ENCODE measurements at places on chromosomes 4 and X. TPM values are rescaled to one million over a fixed set of nuclear protein-coding genes. Genes with fewer than 3 reads are reported as not detected.

MAGEA2B gene
- not detected for total RNA-seq

MAP9 gene
- total RNA-seq = 31.5 TPM

YY2 gene
- total RNA-seq = 4.1 TPM

ASMTL gene
- total RNA-seq = 29.4 TPM

REELD1 gene
- 0.60 TPM for total RNA-seq

PRIMPOL gene
- total RNA-seq = 43.4 TPM

TMEM47 gene
- total RNA-seq = 16.7 TPM

FHDC1 gene
- 27.2 TPM for total RNA-seq

WNK3 gene
- 1.4 TPM for total RNA-seq

TCP11X2 gene
- 1.7 TPM for total RNA-seq

EPGN gene
- total RNA-seq = 0.98 TPM

GRCh38 chr4:19438233-19438632, 813.5 kb upstream of the SLIT2 start:
- no peak overlapping the region for H3K27ac ChIP-seq
- no peaks in the 10 kb centered on the region for H3K27me3 ChIP-seq
- no peaks in the 10 kb centered on the region for H3K4me1 ChIP-seq
- no peak for DNase-seq

DNA sequence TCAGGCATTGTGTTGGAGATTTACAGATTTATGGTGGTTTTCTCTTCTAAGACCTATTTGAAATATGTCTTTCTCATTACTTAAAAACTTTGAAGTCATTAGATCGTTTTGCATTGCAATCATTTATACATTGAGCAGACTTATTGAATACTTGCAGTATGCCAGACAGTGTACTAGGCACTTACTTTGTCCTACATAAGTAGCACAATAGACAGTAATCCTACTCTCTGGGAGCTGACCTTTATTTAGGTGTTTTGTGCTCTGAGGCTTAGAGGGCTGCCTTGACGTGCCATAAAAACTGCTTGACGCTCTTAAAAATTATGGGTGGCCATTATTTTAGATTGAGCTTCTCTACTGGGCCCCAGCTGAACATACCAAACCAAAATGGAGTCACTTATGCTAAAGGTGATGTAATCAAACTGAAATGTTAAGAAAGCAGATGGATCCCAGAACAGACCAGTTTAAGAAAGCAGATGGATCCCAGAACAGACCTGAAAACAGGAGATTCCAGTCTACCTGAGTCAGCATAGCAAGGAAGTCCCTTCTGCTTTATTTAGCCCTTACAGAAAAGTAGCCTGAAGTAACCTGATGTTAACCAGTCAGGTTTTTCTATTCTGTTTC, 42.4 kb downstream of the PTTG2 start:
- no peaks in the 10 kb centered on the region for H3K36me3 ChIP-seq
- no peaks in the 10 kb centered on the region for H3K27me3 ChIP-seq
- H3K4me1 ChIP-seq = no peaks in the 10 kb centered on the region
- no peak overlapping the region for H3K27ac ChIP-seq

DNA sequence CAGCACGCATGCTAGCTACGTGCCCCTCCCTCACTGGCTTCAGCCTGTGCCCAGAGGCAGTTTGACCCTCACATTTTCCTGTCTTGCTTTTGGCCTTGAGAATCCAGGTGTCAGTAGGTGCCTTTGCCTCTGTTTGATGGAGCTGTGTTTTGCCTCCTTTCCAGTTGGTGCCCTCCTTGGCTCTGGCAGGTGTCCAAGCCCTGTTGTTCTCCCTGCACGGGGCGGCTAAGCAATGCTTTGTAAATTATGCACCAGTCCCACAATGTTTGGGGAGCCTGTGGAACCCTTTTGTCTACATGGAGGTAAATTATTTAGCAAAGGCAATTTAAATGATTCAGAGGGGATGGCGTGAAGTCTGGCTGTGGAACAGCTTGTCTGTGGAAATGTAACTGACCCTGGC, 202.9 kb upstream of the BOD1L1 start:
- DNase-seq = no peak
- H3K36me3 ChIP-seq = no peaks in the 10 kb centered on the region
- no peaks in the 10 kb centered on the region for H3K27me3 ChIP-seq
- no peaks in the 10 kb centered on the region for H3K4me1 ChIP-seq
- H3K27ac ChIP-seq = no peak overlapping the region
- no peak overlapping the region for H3K4me3 ChIP-seq

GRCh38 chrX:2696698-2697215, 5.7 kb downstream of the CD99 start:
- no peak overlapping the region for H3K4me3 ChIP-seq
- no peaks in the 10 kb centered on the region for H3K27me3 ChIP-seq
- no peak for DNase-seq
- H3K36me3 ChIP-seq = no peaks in the 10 kb centered on the region
- H3K27ac ChIP-seq = peak overlapping the region; percentile 74
- H3K4me1 ChIP-seq = peaks cover 61% of the 10 kb centered on the region

DNA sequence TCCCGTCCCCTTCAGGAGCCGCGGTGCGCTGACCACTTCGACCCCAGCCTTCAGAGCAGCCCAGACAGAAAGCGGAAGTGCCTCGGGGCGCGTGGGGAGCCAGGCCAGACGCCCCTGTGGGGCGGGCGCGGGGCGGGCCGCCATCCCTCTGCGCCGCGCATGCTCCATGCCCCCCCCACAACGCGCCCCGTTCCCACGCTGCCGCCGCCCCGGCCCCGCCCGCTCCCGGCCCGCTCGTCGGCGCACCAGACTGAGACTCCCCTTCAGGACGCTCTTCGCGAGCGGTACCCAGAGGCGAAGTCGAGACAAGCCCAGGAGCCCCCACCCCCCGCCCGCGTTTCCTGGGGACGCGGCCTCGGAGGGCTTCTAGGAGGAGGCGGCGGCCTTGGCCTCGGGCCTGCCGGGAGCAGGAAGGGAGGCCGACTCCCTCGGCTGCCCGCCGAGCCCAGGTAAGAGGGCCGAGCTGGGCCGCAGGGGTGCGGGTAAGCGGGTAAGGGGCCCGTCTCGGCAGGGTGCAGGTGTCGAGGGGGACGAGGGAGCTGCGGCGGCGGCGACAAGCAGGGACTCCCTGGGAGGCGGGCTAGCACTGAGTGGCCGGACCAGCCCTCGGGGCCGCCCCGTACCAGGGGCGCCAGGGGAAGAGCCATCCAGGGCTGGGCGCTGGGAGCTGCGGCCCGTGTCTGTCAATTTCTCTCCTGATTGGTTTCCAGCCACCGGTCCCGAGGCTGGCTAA, at the start of gene ZFP92:
Gene ZFP92, plus strand, starts transcription at position 218 of the 733 bp plus-strand sequence. CDS start 6,851 bp downstream, outside the sequence.
- H3K36me3 ChIP-seq = no peaks in the 10 kb centered on the region
- no peak within 1 kb of the TSS for H3K27ac ChIP-seq
- H3K4me1 ChIP-seq = no peaks in the 10 kb centered on the region
- peak; percentile 29 for DNase-seq

GRCh38 chr4:115213716-115214115, 100.3 kb upstream of the NDST4 start:
- no peaks in the 10 kb centered on the region for H3K36me3 ChIP-seq
- H3K27ac ChIP-seq = no peak overlapping the region
- peaks cover 2% of the 10 kb centered on the region for H3K27me3 ChIP-seq
- H3K4me3 ChIP-seq = no peak overlapping the region
- no peak for DNase-seq

DNA sequence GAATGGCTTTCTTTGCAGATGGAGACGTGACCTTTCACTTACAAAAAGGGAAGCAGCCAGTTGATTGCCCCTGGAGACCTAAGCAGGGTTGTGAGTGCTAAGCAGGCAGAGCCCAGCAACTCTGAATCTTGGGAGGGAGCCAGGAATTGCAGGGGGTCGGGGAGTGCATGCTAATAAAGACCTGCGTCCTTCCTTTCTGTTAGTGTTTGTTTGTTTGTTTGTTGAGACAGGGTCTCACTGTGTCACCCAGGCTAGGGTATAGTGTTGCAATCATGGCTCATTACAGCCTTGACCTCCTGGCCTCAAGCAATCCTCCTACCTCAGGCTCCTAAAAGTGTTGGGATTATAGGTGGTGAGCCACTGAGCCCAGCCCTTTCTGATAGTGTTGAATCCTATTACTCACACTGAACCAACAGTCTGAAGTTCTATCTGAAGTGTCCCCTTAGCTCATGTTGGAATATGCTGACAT, 137.4 kb downstream of the CEP135 start:
- no peak overlapping the region for H3K4me3 ChIP-seq
- DNase-seq = peak; percentile 26
- no peaks in the 10 kb centered on the region for H3K36me3 ChIP-seq
- H3K27ac ChIP-seq = no peak overlapping the region
- no peaks in the 10 kb centered on the region for H3K4me1 ChIP-seq

DNA sequence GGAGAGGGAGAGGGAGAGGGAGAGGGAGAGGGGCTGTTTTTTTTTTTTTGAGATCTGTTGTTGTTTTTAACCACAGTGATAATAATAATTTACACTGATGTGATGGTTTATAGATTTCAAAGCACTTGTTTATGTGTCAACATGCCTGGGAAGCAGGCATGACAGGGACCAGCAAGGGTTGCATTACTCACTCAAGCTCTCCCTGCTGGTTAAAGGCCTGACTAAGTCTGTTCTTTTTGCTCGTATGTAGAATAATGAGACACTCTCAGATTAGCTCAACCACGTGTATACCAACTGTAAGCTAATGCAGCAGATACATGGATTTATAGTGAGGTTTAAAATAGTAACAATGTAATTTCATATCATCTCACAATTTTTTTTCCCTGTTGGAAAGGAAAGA, 134.6 kb upstream of the BOD1L1 start:
- DNase-seq = no peak
- no peaks in the 10 kb centered on the region for H3K27me3 ChIP-seq
- H3K36me3 ChIP-seq = no peaks in the 10 kb centered on the region
- H3K27ac ChIP-seq = no peak overlapping the region
- H3K4me3 ChIP-seq = no peak overlapping the region

- H3K4me3 ChIP-seq = no peak overlapping the region
- DNase-seq = peak; percentile 10
- no peaks in the 10 kb centered on the region for H3K27me3 ChIP-seq
These were observed 26.2 kb downstream of the LIN54 start for GRCh38 chr4:82984459-82984858.

DNA sequence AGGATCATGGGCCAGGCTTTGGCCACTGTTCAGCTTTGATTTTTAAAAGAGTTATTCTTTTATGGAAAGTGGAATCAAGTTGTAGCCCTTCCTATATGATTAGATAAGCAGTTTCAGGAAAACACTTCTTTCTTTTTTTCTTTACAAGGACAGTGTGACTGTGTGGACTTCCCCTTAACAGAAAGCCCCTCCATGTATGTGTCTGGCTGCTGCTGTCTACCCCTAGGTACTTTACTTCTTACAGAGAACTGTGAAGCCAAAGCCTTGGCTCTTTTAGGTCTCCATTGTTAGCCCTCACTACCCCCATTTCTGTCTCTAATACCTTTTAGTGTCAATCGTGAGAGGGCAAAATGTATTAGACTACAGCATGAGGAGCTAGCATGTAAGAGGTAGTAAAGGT, 19.1 kb downstream of the VSIG1 start:
- no peaks in the 10 kb centered on the region for H3K36me3 ChIP-seq
- H3K27me3 ChIP-seq = peaks cover 5% of the 10 kb centered on the region
- no peaks in the 10 kb centered on the region for H3K4me1 ChIP-seq

- no peak overlapping the region for H3K4me3 ChIP-seq
- H3K27ac ChIP-seq = no peak overlapping the region
- no peaks in the 10 kb centered on the region for H3K4me1 ChIP-seq
- H3K36me3 ChIP-seq = no peaks in the 10 kb centered on the region
- H3K27me3 ChIP-seq = no peaks in the 10 kb centered on the region
These were observed 19.0 kb upstream of the MAML3 start for GRCh38 chr4:140172960-140173359.

DNA sequence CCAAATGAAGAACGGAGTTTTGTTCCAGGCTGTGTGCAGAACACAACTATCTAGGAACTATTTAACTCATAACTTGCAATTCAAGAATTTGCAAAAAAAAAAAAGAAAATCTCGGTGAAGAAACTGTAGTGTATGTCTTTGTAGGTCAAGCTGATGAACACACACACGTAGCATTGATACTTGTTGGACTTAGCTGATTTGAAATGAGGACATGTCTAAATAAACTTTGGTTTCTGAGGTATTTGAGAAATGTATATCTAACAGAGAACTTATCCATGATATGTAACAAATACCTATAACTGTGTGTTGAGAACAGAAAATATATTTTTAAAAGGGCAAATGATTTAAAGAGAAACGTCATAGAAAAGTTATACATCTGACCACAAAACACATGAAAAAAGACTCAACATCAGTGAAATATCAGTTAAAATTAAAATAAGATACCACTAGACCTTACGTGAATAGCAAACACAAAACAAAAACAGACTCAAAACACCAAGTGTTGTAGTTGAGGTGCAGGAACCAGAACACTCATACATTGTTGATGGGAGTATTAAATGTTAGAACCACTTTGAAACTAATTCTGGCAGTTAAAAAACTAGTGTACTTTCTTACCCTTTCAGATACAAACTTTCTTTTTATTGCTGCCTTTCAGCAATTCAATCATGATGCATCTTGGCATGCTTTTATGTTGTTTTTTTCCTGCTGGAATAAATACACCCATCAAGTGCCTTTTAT, 1535.8 kb upstream of the PCDH10 start:
- no peak overlapping the region for H3K27ac ChIP-seq
- H3K36me3 ChIP-seq = no peaks in the 10 kb centered on the region
- H3K4me3 ChIP-seq = no peak overlapping the region
- DNase-seq = no peak
- no peaks in the 10 kb centered on the region for H3K4me1 ChIP-seq

GRCh38 chr4:130478406-130478805, 1382.5 kb downstream of the C4orf33 start:
- no peaks in the 10 kb centered on the region for H3K4me1 ChIP-seq
- H3K36me3 ChIP-seq = no peaks in the 10 kb centered on the region
- no peak overlapping the region for H3K27ac ChIP-seq
- no peak overlapping the region for H3K4me3 ChIP-seq
- peak; percentile 59 for DNase-seq

DNA sequence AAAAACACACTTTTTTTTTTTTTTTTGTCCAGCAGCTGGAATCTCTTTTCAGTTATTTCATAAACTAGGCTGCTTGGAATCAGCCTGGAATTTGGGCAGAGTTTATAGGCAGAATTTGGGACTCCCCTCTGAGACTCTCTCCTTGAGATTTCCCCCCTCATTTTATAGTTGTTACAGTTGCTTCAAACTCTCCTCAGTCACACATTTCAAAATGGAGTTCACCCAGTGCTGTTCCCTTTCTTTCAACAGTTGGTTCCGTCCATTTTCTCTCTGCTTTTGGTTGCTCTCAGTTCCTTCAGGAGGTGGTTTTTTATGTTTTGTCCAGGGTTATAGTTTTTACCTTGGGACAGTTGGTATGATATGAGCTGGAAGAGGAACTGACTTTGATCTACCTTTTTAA, 27.5 kb downstream of the NSD2 start:
- H3K4me1 ChIP-seq = peaks cover 4% of the 10 kb centered on the region
- H3K27ac ChIP-seq = no peak overlapping the region
- peaks cover 2% of the 10 kb centered on the region for H3K36me3 ChIP-seq
- peak; percentile 22 for DNase-seq

DNA sequence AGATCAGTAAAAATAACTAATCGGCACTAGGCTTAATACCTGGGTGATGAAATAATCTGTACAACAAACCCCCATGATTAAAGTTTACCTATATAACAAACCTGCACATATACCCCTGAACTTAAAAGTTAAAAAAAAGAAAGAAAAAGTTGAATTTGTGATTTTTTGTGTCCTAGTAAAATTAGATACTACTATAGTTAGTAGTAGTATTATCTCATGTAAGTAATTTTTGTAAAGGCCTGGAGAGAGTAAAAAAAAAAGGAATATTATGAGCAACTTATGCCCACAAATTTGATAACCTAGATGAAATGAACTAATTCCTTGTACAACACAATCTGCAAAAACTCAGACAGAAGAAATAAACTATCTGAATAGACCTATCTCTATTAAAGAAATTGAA, 25.7 kb upstream of the SLC16A2 start:
- no peaks in the 10 kb centered on the region for H3K36me3 ChIP-seq
- peaks cover 9% of the 10 kb centered on the region for H3K27me3 ChIP-seq
- no peak overlapping the region for H3K4me3 ChIP-seq
- DNase-seq = no peak

Data from lung (tissue), 17 donors.